Breast epithelium (tissue), 4 donors: ENCODE measurements at places on chromosomes 4 and X. TPM values are rescaled to one million over a fixed set of nuclear protein-coding genes. Genes with fewer than 3 reads are reported as not detected.

DNA sequence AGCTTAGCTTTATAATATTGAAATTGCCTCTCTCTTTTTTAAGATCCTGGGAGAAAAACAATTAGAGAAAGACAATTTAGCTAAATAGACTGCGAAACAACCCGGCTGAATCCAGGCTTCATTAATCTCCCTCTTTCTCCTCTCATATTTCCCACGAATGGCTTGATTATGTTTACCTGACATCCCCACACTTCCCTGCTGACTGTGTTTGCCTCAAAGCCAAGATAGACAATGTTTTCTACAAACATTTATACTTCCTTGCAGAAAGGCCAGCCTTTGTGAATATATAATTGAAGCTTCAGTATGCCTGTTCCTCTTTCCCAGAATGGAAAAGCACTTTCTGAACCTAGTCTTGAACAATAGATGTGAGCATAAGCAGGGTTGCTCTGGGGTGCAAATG is 566.8 kb downstream of the PDHA2 start:
- no peak overlapping the region for H3K4me3 ChIP-seq
- H3K27ac ChIP-seq, result no peak overlapping the region
- H3K36me3 ChIP-seq, result no peaks in the 10 kb centered on the region

DNA sequence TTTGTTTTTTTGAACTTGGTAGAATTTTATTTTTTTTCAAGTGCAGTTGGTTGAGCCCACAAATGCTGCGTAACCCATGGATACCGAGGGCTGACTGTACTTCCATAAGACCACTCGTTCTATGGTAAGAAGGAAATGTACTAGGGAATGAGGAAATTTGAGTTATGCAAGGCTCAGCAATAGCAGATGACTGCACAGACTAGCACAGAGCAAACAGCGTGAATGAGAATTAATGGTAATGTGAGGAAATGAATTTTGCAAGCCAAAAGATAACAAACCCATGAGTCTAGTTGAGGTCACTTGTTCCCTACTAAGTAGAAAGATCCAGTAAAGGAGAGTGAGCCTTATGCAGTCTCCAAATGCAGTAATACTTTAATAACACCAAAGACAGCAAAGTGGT is 17.4 kb downstream of the GSPT2 start:
- H3K36me3 ChIP-seq, result no peaks in the 10 kb centered on the region
- no peak overlapping the region for H3K4me3 ChIP-seq
- H3K4me1 ChIP-seq, result no peaks in the 10 kb centered on the region
- no peak for DNase-seq
- no peak overlapping the region for H3K27ac ChIP-seq
- H3K27me3 ChIP-seq, result peaks cover 35% of the 10 kb centered on the region

GRCh38 chrX:41666251-41666650 is 22.5 kb upstream of the GPR34 start:
- H3K4me1 ChIP-seq, result no peaks in the 10 kb centered on the region
- DNase-seq, result no peak
- H3K36me3 ChIP-seq, result no peaks in the 10 kb centered on the region
- peaks cover 27% of the 10 kb centered on the region for H3K27me3 ChIP-seq

GRCh38 chr4:73275318-73275654 is 16.7 kb upstream of the ANKRD17 start:
- H3K4me3 ChIP-seq, result no peak overlapping the region
- no peaks in the 10 kb centered on the region for H3K4me1 ChIP-seq
- H3K27me3 ChIP-seq, result no peaks in the 10 kb centered on the region

DNA sequence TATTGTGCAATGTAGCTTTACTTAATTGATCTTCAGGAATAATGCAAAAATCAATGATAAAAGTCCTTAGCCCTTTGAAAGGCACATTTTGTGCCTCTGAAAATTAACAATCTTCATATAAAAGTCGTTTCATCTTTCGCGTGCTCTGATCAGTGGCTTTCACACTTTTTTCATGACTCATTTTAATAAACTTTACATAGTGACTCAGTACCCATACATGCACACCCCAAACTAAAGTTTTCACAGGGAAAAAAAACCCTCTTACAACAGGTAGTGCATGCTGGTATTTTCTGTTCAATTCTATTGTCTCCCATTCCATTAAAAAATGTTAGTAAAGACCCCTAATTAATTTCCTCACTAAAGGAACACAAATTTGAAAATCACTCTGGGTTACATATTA is 21.5 kb downstream of the RWDD4 start:
- H3K36me3 ChIP-seq, result no peaks in the 10 kb centered on the region
- DNase-seq, result no peak
- no peak overlapping the region for H3K4me3 ChIP-seq
- no peaks in the 10 kb centered on the region for H3K4me1 ChIP-seq
- H3K27ac ChIP-seq, result no peak overlapping the region

- DNase-seq, result no peak
- no peak overlapping the region for H3K27ac ChIP-seq
- H3K4me1 ChIP-seq, result no peaks in the 10 kb centered on the region
- H3K4me3 ChIP-seq, result no peak overlapping the region
- H3K27me3 ChIP-seq, result peaks cover under 1% of the 10 kb centered on the region
These were observed 73.5 kb downstream of the MSN start for GRCh38 chrX:65740909-65741308.

GRCh38 chr4:54233697-54234496 is 4.8 kb downstream of the PDGFRA start:
- H3K27ac ChIP-seq, result peak overlapping the region; percentile 86
- peaks cover 18% of the 10 kb centered on the region for H3K27me3 ChIP-seq
- peak; percentile 56 for DNase-seq
- peaks cover 6% of the 10 kb centered on the region for H3K4me1 ChIP-seq
- H3K4me3 ChIP-seq, result peak overlapping the region; percentile 71

- no peaks in the 10 kb centered on the region for H3K27me3 ChIP-seq
- no peak overlapping the region for H3K4me3 ChIP-seq
- H3K4me1 ChIP-seq, result no peaks in the 10 kb centered on the region
- DNase-seq, result no peak
- no peaks in the 10 kb centered on the region for H3K36me3 ChIP-seq
These were observed 772.9 kb upstream of the INTU start for GRCh38 chr4:126859872-126860271.

DNA sequence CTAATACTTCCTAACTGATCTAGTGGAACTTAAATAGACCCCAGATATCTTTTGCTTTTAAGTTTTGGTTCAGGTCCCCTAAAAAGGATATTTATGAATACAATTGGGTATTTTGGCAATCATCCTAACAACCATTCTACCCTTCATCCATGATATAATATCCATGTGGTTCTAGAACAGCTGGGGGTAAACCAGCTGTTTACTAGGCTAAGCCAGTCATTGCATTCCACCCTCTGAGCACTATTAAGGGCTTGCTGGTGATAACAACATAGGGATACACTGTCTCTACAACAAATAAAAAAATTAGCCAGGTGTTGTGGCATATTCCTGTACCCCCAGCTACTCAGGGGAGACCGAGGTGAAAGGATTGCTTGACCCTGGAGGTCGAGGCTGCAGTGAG is 54.8 kb upstream of the MAPK10 start:
- no peaks in the 10 kb centered on the region for H3K4me1 ChIP-seq
- DNase-seq, result no peak
- no peak overlapping the region for H3K27ac ChIP-seq
- no peaks in the 10 kb centered on the region for H3K27me3 ChIP-seq
- H3K36me3 ChIP-seq, result no peaks in the 10 kb centered on the region

Gene ALAS2
- total RNA-seq, result 1.1 TPM

Gene PNMA3
- 0.33 TPM for total RNA-seq

Gene SMC1A
- 34.1 TPM for total RNA-seq

Gene MAGEB1
- total RNA-seq, result not detected

Gene ANKRD37
- 10.2 TPM for total RNA-seq

Gene HNRNPDL
- total RNA-seq, result 253 TPM
